GM12878 (cell line): ENCODE measurements at places on chromosomes 11 and 22.
A peak's percentile ranks its signal among the peaks of the same experiment; 100 is the strongest.

DNA sequence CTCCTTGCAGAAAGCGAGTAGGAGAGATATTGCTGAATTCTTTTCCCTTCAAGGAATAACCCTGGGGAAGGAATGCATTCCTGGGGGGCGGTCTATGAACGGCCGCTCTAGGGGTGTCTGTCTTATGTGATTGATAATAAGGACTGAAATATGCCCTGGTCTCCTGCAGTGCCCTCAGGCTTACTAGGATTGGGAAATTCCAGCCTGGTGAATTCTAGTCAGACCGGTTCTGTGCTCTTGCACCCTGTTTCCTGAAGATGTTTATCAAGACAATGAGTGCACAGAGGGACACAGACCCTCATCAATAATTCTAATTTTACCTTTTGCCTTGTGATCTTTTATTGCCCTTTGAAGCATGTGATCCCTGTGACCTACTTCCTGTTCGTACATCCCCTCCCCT is 140.7 kb downstream of the LUZP2 start:
- no peak for DNase-seq

GRCh38 chr11:93524173-93524536 is 19.0 kb downstream of the SMCO4 start:
- DNase-seq: no peak

- DNase-seq: no peak
Observed at GRCh38 chr11:9639985-9640384, 23.9 kb upstream of the SWAP70 start.

DNA sequence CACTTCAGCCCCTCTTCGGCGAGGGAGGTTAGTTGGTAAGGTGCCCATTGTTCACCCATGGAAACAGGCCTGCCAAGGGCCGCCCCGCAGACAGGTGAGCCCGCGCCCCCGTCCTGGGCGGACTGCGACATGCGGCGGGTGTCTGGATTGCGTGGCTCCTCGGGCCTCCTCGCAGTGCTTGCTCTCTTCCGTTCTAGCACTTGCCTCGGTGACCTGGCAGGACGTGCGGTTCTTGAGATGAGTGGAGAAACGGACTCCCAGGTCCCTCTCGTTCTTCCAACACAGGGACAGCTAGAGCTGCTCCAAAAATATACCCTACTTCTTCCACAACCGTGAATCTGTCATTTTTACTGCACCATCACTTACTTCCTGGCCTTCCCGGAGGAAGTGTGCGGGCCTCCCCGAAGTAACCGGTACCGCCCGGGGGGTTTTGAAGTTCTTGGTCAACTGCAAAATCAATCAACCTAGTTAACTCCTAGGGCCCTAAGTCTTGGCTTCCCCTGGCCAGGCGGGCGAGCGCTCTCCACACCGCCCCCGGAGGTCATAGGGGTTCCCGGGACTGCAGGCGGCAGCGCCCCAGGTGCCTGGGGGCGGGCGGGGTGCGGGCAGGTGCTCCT is 745 bp upstream of the ZBTB44 start:
- no peak for DNase-seq

DNA sequence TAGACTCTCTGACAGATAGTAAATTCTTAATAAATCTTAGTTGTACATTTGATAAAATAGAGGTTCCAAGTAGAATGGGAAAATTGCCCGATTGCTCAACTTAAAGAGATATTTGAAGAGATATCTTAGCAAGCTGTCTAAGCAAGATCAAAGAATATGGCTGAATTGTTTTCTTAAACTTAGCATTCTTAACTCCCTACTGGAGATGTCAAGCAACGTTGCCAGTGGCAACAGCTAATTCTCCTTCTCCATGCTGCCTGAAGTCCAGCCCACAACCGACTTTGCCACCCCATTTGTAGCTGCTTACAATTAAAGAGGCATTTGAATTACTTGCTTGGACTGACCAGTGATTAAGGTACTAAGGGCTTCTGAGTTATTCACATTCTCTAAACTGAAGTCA is 94.4 kb downstream of the FAM181B start:
- DNase-seq: no peak

DNA sequence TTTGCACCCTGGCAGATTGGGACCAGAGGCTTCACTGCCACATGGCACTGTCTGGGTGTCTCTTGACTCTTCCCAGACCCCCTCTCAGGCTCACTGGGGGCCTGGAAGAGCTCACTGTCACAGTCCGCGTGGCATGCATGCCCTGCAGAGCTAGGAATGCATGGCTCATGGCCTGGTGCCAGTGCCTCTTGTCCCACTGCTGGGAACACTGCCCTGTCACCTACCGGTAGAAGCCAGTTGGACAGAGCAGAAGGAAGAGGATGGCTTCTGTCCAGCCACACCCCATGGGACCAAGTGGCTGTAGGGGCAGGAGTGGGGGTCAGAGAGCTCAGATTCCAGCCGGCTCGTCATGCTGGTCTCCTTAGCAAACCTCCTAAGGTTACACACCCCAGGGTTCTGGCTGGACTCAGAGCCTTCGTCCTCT is 29.7 kb downstream of the MB start:
- no peak for DNase-seq

DNA sequence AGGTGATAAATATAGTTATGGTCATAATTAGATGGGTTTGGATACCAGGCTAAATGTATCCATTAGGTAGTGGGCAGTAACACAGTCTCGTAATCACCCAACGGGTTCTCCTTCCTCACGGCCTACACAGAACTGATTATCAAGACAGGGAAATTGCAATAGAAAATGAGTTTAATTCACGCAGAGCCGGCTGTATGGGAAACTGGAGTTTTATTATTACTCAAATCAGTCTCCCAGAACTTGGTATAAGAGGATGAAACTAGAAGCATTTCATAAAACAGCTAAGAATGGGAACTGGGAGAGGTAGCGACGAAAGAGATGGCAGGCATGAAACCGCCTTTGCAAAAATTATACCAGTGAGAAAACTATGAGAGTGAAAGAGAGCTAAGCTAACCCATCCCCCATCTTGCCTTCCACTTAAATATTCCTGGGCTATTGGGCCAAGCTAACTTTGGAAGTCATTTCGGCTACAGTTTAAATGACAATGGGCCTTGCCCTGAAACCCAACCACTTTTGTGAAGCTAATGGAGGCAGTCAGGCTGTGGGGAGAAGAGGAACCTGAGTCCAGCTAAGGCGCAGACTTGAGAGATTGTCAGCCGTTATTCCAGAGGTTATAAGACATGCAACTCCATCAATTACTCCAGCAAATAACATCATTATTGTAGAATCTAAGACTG is 29.6 kb downstream of the CTSC start:
- peak; percentile 81 for DNase-seq

DNA sequence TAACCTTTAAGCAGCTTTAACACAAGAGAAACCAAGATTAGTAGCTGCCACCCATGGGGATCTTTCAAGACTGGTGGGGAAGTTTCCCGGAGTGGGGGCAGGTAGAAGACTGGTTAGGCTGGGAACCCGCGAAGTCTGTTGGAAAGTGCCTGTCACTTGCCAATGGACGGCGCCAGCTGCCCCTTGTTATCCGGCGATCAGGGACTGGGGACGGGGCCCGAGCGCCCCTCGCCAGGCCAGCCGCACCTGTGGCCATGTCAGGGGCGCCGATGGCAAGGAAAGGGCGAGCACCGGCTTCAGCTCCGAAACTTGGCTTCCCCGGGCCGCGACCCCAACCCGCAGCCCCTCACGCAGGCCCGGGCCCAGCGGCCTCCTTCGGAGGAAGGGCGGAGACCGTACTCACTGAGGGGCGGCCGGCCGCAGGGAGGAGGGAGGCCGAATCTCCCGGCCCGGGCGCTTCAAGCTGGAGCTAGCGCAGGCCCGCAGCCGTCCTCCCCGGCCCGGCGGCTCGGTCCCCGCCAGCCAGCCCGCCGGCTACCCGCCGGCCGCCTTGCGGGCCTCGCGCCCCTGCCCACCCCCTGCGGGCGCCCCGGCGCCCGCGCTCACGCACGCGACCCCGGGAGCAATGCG is 539 bp downstream of the EIF4ENIF1 start:
- no peak for DNase-seq

- DNase-seq: no peak
Observed at GRCh38 chr22:49415151-49415951, 412.3 kb downstream of the BRD1 start.

GRCh38 chr11:118605116-118605867 is 2.1 kb upstream of the PHLDB1 start:
- DNase-seq: no peak

- DNase-seq: no peak
Observed at GRCh38 chr22:35604621-35605368, 12.3 kb downstream of the MB start.

DNA sequence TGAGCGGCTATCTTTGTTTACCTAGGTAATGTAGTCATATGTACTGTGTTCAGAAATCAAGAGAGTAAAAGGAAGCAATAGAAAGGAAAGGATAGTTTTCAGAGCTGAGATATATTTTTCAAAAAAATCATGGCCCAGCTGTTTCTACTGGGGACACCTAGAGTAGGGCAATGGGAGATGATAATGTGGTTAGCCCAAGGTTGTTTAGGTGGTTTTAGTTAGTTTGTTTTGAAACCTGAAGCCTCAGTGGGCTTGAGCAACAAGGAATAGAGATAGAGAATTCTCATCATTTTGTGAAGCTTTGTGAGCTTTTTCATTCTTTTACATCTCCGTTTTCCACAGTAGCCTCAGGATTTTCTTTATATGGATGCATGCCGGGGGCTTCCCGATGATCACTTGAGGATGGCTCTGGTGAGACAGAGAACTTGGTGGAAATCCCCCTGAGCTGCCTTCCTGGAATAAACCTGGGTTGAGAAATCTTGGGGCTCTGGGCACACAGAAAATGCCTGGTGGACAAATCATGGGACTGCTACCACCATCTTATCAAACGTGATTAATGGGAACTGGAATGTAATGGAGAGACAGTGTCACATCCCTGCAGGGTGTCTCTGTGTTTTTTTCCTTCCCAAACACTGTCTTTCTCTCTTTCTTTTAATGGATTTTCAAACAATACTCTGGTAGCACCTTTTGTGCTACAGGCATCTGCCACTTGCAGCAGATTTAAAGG is 49.0 kb downstream of the ARHGAP42 start:
- DNase-seq: no peak

DNA sequence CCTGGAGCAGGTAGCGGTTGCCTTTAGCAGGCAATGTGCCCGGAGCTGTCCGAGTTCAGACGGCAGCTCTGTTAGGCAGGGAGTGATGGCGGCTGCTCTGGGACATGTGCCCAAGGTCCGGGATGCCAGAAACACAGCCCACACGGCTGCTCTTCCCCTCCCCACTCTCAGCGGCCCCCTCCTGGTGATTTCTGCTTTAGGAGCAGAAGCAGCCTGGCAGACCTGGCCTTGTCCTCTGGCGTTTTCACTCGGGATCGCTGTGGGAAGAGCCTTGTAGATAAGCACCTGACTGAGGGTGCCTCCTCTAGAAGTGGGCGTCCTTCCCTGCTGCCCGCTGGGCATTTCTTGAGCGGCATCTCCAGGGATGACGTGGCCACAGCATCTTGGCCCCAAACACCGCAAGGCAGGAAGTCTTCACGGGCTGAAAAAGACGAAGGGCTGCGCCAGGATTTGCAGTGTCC is 392.2 kb downstream of the TBC1D22A start:
- DNase-seq: no peak

DNA sequence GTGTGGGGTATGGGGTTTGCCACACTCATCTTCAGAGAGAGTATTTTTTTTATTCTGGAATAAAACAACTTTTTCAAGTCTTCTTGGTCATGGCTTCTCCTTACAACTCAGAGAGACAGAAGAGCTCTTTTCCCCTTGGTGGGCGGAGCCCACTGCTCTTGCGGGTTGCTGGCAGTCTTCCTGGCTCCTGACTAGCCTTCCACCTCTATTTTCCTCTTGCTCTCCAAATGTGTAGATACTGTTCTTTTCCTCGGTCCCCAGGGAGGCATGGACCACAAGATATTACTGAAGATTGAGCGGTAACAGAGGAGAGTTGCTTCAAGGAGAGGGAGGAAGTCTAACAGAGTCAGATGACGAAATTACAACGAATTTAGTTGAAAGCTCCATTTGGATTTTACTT is 210.6 kb downstream of the NTM start:
- DNase-seq: no peak

- DNase-seq: no peak
Observed at GRCh38 chr11:69732910-69733309, 29.1 kb upstream of the FGF19 start.

- DNase-seq: no peak
Observed at GRCh38 chr11:47511917-47512316, 41.0 kb downstream of the CELF1 start.

DNA sequence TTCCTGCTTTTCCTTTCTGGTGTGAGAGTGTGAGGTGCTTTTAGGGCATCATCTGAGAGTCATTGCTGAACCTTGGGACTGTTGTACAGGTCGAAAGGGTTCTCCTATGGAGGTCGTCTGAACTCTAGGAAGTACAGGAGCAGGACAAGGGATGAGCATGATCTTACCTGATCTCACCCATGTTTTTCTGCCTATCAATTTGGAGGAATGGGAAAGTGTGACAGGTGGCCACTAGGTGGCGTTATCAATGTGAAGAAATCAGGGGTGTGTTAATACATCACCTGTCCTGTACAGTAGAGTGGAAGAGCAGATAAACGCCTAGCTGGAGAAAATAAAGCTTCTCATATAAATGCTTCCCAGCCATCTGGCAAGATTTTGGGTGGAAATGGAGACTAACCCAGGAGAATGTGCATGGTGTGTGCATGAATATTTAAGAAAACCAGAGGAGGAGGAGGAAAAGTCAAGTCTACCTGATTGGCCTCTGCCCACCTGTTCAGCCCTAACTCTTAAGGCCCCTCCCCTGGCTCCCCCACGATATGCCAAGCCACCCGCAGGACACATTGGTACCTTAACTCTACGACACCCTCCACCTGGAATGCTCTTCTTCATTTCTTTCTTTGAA is 72.0 kb upstream of the NARS2 start:
- no peak for DNase-seq

DNA sequence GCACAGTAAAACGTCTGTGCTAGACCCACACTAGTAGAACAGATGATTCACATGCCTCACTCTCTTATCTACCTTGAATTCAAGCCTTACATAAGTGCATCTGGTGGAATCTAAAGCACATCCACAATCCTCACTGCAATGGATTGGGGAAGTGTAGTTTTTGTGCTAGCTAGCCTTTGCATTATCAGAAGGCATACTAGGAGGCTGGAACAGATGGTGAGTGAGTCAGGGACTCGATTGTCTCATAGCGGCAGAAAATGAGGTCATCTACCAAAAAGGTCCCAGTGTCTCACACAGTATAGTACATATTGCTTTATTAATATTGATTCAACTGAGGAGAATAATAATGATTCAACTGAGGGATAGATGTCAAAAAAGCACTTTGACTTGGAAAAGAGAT is 9.3 kb downstream of the MSANTD4 start:
- DNase-seq: no peak

- DNase-seq: no peak
Observed at GRCh38 chr22:27980424-27981148, 61.5 kb upstream of the PITPNB start.

- no peak for DNase-seq
Observed at GRCh38 chr11:66130978-66131377, 60.9 kb downstream of the PACS1 start.

- no peak for DNase-seq
Observed at GRCh38 chr22:46049726-46050450, 72.9 kb upstream of the WNT7B start.
